HFFc6 (cell line): ENCODE measurements at places on chromosomes 4 and X. TPM values are rescaled to one million over a fixed set of nuclear protein-coding genes. Genes with fewer than 3 reads are reported as not detected.

DNA sequence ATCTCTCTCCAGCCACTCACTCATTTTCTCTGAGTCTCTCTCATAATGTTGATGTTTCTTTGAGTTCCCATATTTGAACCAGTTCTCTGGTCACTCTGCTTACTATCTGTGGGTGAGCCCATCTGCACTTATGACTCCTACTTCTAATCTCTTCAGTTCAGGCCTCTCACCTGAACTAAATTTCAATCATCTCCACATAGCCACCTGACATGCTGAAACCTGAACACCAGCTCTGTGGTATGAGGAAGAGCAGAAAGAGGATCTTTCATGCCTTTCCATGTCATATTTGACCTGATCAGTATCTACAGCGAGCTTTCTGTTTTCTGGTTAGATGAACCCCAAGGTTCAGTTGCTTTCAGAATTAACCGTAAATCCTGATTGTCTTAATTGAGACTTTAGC, 122.2 kb upstream of the ESX1 start:
- no peak for DNase-seq

DNA sequence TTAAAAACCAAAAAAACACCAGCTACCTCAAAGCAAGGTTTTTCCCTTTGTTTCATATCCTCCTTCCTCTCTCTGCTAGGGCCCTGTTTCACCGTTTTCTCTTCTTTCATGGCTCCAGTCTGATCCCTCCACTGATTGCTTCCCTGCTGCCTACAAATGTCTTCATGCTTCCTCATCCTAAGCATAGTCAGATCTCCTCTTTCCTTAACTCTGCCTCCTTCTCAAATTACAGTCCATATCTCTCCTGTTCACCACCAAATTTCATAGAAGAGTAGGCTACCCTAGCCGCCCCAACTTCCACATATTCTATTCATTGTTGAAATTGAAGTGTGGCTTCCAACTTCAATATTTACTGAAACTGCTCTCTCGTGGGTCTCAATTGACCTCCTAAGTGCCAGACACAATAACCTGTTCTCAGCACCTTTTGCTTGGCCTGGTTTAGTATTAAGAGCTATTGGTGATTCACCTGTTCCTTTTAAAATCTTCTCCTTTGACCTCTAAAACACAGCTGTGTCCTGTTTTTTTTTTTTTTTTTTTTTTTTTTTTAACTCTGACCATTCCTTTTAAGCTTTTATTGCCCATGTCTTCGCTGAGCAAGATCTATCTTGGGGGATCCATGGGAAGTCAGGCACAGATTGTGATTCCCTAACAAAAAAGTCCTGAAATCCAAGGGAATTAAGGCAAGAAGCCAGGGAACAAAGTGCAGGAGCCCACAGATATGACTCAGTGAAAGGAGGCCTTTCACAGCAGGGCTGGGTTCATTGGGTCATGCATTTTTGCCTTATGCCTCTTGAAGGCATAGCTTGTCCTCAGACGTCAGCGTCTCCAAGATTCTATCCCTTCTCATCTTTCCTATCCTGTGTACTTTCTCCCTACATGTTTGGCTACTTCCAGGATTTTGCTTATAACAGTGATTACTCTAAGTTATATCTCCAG, 85.4 kb downstream of the RPS3A start:
- DNase-seq = peak; percentile 66

DNA sequence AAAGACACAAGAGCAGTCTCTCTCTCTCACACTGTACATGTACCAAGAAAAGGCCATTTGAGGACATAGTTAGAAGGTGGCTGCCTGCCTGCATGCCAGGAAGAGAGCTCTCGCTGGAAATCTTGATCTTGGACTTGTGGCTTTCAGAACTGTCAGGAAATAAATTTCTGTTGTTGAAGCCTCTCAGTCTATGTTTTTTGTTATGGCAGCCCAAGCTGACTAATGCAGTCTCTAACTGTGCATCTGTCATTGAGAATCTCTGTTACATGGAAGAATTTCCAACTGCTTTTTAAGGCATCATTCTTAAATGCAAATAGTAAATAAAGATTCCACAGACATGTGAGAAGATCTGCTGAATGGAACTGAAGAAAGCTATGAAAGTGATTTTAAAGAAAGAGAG, 198.3 kb downstream of the PCDH10 start:
- no peak for DNase-seq

GRCh38 chrX:22912616-22913015, 87.1 kb upstream of the DDX53 start:
- no peak for DNase-seq

DNA sequence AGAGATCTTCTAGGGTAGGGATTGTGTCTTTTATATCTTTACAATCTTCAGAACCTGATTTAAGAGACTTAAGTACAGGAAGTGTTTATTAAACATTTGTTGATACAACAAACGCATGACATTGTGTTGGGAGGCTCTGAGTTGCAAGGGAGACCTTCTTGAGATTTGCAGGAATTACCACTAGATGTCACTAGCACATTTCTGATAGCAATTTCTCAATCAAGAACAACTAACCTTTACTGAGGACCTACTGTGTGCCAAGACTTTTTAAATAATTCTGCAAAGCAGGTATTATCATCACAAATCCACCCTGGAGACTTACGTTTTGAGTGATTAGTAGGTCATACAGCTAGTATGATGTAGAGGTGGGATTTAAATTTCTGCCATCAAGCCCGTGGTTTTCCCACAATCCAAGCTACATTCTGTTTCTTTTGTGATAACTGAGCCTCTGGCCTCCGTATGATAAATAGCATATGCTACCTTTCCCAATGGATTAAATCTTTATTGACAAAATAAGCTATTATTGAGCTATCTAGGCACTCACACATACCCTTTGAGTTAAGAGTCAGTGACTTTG, 986.0 kb downstream of the CCSER1 start:
- DNase-seq = no peak

Gene TGIF2LX
- not detected in 3 replicates for total RNA-seq

Gene PRDM5
- total RNA-seq = 8.0 to 12.5 TPM (median 8.9 TPM) in 3 replicates

Gene ANK2
- 1.5 to 8.3 TPM (median 6.6 TPM) in 3 replicates for total RNA-seq

Gene BEX1
- not detected in 3 replicates for total RNA-seq
